Naive thymus-derived CD8-positive, alpha-beta T cell (primary cell): ENCODE measurements at places on chromosomes 1 and 21. TPM values are rescaled to one million over a fixed set of nuclear protein-coding genes. Genes with fewer than 3 reads are reported as not detected.

PLK3 gene
- total RNA-seq: 139 TPM

DNA sequence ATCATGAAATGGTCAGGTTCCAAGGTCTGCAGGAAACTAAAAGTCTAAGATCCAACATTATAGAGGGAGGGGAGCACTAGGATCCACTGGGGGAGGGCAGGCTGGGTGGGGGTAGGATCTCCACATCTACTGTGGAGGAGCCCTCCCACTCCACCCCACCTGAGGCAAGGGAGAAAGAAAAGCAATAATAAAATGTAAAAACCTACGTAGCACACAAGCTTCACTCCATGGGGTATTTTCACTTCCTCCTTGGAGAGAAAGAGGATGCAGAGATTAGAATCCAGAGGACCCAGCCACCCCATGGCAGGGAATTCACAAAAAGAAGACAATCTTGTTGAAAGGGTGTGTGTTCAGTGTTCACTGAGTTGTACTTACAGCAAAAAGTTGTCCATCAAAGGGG, 14.4 kb downstream of the SPOCD1 start:
- H3K4me3 ChIP-seq: no peak overlapping the region
- H3K4me1 ChIP-seq: peaks cover 11% of the 10 kb centered on the region
- H3K27ac ChIP-seq: peak overlapping the region; percentile 25
- H3K27me3 ChIP-seq: peaks cover 2% of the 10 kb centered on the region
- no peaks in the 10 kb centered on the region for H3K36me3 ChIP-seq

GRCh38 chr1:235999259-235999925, 65.5 kb downstream of the NID1 start:
- peak; percentile 31 for DNase-seq
- peak overlapping the region; percentile 19 for H3K27ac ChIP-seq
- H3K4me1 ChIP-seq: peaks cover 22% of the 10 kb centered on the region
- H3K27me3 ChIP-seq: no peaks in the 10 kb centered on the region

CLDN17 gene
- total RNA-seq: not detected

GRCh38 chr1:13967707-13968106, 267.7 kb downstream of the PRDM2 start:
- no peak overlapping the region for H3K27ac ChIP-seq
- peaks cover 11% of the 10 kb centered on the region for H3K27me3 ChIP-seq
- DNase-seq: no peak
- H3K4me1 ChIP-seq: no peaks in the 10 kb centered on the region

DNA sequence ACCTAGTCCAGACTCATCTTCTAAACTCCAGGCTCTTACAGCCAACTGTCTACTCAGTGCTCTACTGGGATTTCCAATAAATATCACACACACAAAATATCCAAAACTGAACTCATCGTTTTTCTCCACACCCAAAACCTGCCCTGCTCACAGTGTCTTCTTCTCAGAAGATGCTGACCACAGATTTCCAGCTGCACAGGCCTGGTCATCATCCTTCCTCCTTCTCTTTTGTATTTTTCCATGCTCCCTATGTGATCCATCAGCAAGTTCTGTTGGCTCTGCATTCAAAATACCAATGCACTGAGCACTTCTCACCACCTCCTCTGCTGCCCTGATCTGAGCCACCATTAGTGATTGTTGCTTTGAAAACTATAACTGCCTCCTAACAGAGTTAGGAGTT, 159.5 kb upstream of the KAZN start:
- H3K27ac ChIP-seq: no peak overlapping the region
- DNase-seq: no peak
- H3K27me3 ChIP-seq: peaks cover 9% of the 10 kb centered on the region
- no peaks in the 10 kb centered on the region for H3K4me1 ChIP-seq
- H3K36me3 ChIP-seq: no peaks in the 10 kb centered on the region
- no peak overlapping the region for H3K4me3 ChIP-seq

GRCh38 chr1:151720974-151721787, at the start of gene RIIAD1:
Gene RIIAD1, plus strand, starts transcription at chr1:151721522. Its CDS starts 15 bp downstream, at chr1:151721537.
- H3K4me3 ChIP-seq: peak within 1 kb of the TSS; percentile 91
- peaks cover 34% of the 10 kb centered on the region for H3K4me1 ChIP-seq

KCNC4 gene
- 11.9 TPM for total RNA-seq

DNA sequence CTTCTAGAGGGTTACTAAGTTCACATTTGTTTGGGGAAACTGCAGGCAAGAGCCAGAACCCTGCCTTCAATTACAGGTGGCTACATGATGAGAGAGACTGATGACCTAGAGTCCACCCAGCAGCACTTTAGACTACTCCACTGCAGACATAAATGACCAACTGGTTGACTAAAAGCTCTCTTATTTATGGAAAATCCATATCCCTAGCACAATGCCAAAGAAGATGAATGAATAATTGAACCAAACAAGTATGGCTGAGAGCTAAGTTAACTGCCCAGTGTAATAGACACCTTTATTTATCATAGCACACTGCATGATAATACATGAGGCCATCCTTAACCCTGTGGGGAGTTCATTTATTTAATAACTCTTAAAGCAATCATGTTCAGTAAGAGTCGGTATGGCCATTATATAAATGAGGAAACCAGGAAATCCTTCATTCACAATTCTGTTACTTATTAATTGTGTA, 60.4 kb downstream of the IL12RB2 start:
- H3K27me3 ChIP-seq: no peaks in the 10 kb centered on the region
- H3K4me1 ChIP-seq: no peaks in the 10 kb centered on the region
- H3K4me3 ChIP-seq: no peak overlapping the region

GRCh38 chr21:19433623-19434022, 1030.0 kb upstream of the TMPRSS15 start:
- H3K4me3 ChIP-seq: no peak overlapping the region
- H3K27me3 ChIP-seq: no peaks in the 10 kb centered on the region

DNA sequence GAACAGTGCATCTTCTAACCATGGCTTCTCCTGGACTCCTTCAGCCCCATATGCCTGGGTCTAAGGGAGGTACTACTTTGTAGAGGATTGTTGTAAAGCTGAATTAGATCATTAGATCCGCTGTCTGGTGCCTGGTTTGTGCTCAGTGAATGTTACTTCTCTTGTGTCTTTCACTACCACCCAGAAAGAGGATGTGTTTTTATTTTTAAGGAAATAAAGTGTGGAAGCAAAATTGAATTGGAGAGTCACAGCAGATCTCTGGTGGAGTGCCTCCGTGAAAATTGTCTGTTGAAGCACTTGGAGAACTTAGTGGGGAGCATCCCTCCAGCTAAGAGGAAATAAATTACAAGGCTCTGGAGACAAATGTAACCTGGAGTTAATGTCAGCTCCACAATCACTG, 101.8 kb upstream of the ARTN start:
- H3K36me3 ChIP-seq: no peaks in the 10 kb centered on the region
- H3K4me1 ChIP-seq: peaks cover 63% of the 10 kb centered on the region
- no peaks in the 10 kb centered on the region for H3K27me3 ChIP-seq

CALML6 gene
- 1.6 TPM for total RNA-seq

TDRKH gene
- 23.2 TPM for total RNA-seq

GRCh38 chr1:167100730-167101129, 6.9 kb downstream of the STYXL2 start:
- no peak overlapping the region for H3K4me3 ChIP-seq
- H3K27me3 ChIP-seq: no peaks in the 10 kb centered on the region
- DNase-seq: no peak
- no peaks in the 10 kb centered on the region for H3K36me3 ChIP-seq

KRTAP13-2 gene
- not detected for total RNA-seq

TEX38 gene
- not detected for total RNA-seq

GRCh38 chr1:201184307-201185122, 6.1 kb upstream of the IGFN1 start:
- no peak for DNase-seq
- no peak overlapping the region for H3K27ac ChIP-seq
- H3K4me1 ChIP-seq: no peaks in the 10 kb centered on the region
- peaks cover 8% of the 10 kb centered on the region for H3K27me3 ChIP-seq
- H3K36me3 ChIP-seq: no peaks in the 10 kb centered on the region

- DNase-seq: no peak
- no peaks in the 10 kb centered on the region for H3K27me3 ChIP-seq
- no peaks in the 10 kb centered on the region for H3K36me3 ChIP-seq
- peaks cover 23% of the 10 kb centered on the region for H3K4me1 ChIP-seq
These were observed 97.3 kb downstream of the SUSD4 start for GRCh38 chr1:223266632-223267172.

DNA sequence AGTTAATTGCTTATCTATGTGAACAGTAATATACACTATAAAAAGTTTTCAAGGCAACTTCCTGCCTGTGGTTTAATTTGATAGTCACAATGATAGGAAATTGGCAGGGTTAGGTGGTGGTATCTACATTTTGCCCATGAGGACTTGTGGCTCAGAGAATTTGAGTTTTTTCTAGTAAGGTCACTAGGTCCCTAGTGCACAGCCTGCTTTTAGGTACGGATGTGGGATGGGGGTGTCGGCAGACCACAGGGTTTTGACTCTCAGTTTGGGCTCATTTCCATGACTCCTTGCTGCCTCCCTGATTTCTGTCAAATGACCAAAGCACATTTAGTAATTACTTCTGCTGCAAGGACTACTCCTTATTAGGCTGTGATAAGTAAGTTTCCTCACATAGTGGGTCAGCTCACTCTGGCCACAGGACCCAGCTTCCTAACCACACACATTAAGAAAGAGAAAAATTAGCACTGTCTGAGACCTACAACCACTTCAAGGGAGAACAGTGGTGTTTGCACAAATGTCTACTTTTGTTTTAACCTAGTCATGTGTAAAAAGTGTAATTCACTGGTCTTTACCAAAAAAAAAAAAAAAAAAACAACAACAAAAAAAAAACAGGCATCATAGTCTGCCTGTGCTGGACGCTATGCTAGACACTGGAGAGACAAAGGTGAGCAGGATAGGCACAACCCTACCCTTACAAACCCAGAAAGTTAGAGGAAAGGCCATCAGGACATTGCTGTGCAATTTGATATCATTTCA, 43.7 kb downstream of the MRPL39 start:
- peak overlapping the region; percentile 85 for H3K27ac ChIP-seq
- H3K36me3 ChIP-seq: no peaks in the 10 kb centered on the region
- DNase-seq: peak; percentile 8
- peak overlapping the region; percentile 92 for H3K4me3 ChIP-seq

GRCh38 chr1:3904006-3904842, 4.2 kb upstream of the C1orf174 start:
- no peaks in the 10 kb centered on the region for H3K27me3 ChIP-seq
- H3K4me3 ChIP-seq: peak overlapping the region; percentile 97
- peak overlapping the region; percentile 94 for H3K27ac ChIP-seq
- DNase-seq: no peak
- no peaks in the 10 kb centered on the region for H3K36me3 ChIP-seq
- H3K4me1 ChIP-seq: peaks cover 39% of the 10 kb centered on the region

TTLL7 gene
- not detected for total RNA-seq

DNA sequence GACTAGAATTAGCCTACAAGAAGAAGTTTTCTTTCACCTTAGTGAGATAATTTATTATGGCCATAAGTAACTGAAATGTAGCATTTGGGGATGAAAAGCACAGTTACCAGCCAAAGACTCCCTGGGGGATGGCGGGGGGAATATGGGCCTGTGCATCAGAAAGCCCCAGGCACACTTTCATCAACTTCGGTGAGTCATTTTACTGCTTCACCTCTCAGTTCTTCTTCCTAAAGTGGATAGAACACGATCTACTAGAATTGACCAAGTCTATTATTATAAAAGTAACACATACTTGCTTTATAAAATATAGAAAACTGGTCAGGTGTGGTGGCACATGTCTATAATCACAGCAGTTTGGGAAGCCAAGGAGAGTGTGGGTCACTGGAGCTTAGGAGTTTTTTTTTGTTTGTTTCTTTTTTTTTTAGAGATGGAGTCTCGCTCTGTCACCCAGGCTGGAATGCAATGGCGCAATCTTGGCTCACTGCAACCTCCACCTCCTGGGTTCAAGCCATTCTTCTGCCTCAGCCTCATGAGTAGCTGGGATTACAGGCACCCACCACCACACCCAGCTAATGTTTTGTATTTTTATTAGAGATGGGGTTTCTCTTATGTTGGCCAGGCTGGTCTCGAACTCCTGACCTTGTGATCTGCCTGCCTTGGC, 141.8 kb downstream of the ZZZ3 start:
- H3K27ac ChIP-seq: no peak overlapping the region
- no peak for DNase-seq
- no peaks in the 10 kb centered on the region for H3K27me3 ChIP-seq
- peaks cover 6% of the 10 kb centered on the region for H3K36me3 ChIP-seq

FCGR2B gene
- 3.1 TPM for total RNA-seq

- H3K36me3 ChIP-seq: no peaks in the 10 kb centered on the region
- H3K27ac ChIP-seq: no peak overlapping the region
- DNase-seq: no peak
These were observed 9.3 kb downstream of the GLIS1 start for GRCh38 chr1:53729456-53730223.

CDA gene
- total RNA-seq: not detected

DNA sequence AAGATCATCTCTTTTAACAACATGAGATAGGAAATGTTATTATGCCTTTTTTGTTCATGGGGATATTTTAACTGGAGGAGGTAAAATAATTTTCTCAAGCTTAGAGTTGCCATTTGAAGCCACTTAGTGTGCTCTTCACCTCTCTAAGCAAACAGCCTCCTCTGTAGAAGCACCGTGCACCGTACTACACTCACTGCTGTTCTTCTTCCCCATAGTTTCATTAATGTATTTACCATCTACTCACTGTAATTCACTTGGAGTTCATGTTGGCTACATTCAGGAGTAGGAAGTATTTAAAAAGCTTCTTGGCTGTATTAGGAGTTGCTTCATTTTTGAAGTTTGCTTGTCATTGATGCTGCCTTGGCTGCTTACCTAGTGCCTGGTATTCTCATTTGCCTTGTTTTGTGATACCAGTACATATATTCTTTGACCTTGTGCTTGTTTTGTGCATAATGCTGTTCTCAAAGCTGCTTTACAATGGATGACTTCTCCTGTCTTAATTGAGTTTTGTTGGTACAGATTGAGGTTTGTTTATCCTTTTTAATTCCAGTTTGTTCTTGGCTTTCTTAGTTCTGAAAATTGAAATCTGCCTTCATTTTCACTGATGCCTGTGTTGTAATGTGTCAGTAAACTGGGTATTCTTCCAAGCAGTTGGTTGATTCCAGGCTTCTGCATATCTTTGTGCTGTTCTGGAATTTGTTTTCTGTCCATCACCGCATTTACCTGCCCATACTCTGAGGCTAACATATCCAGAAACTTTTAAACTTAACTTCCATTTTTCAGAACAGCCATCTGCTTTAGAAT, 240.4 kb downstream of the HMCN1 start:
- no peak overlapping the region for H3K27ac ChIP-seq
- H3K4me3 ChIP-seq: no peak overlapping the region
- no peak for DNase-seq
- H3K36me3 ChIP-seq: no peaks in the 10 kb centered on the region
- H3K27me3 ChIP-seq: no peaks in the 10 kb centered on the region
- no peaks in the 10 kb centered on the region for H3K4me1 ChIP-seq

SEC16B gene
- total RNA-seq: not detected

GRCh38 chr1:61253912-61254633, 171.7 kb downstream of the NFIA start:
- no peak overlapping the region for H3K27ac ChIP-seq
- DNase-seq: no peak
- peaks cover 26% of the 10 kb centered on the region for H3K4me1 ChIP-seq
- H3K27me3 ChIP-seq: no peaks in the 10 kb centered on the region

GRCh38 chr1:201810466-201811216, 18.3 kb upstream of the IPO9 start:
- DNase-seq: no peak
- peaks cover 6% of the 10 kb centered on the region for H3K36me3 ChIP-seq
- no peak overlapping the region for H3K4me3 ChIP-seq
- H3K4me1 ChIP-seq: no peaks in the 10 kb centered on the region
- H3K27me3 ChIP-seq: no peaks in the 10 kb centered on the region
- H3K27ac ChIP-seq: no peak overlapping the region

TPTE gene
- total RNA-seq: not detected

- H3K27ac ChIP-seq: no peak overlapping the region
- H3K4me3 ChIP-seq: no peak overlapping the region
- DNase-seq: no peak
- no peaks in the 10 kb centered on the region for H3K4me1 ChIP-seq
- H3K36me3 ChIP-seq: no peaks in the 10 kb centered on the region
- H3K27me3 ChIP-seq: no peaks in the 10 kb centered on the region
These were observed 54.4 kb downstream of the NID1 start for GRCh38 chr1:236010443-236010842.
